Fibroblast of skin of back (primary cell): ENCODE measurements at places on chromosomes 1 and 21.
A peak's percentile ranks its signal among the peaks of the same experiment; 100 is the strongest.

- DNase-seq: peak; percentile 63
Measured at GRCh38 chr1:232038706-232039677, 412.4 kb downstream of the DISC1 start.

DNA sequence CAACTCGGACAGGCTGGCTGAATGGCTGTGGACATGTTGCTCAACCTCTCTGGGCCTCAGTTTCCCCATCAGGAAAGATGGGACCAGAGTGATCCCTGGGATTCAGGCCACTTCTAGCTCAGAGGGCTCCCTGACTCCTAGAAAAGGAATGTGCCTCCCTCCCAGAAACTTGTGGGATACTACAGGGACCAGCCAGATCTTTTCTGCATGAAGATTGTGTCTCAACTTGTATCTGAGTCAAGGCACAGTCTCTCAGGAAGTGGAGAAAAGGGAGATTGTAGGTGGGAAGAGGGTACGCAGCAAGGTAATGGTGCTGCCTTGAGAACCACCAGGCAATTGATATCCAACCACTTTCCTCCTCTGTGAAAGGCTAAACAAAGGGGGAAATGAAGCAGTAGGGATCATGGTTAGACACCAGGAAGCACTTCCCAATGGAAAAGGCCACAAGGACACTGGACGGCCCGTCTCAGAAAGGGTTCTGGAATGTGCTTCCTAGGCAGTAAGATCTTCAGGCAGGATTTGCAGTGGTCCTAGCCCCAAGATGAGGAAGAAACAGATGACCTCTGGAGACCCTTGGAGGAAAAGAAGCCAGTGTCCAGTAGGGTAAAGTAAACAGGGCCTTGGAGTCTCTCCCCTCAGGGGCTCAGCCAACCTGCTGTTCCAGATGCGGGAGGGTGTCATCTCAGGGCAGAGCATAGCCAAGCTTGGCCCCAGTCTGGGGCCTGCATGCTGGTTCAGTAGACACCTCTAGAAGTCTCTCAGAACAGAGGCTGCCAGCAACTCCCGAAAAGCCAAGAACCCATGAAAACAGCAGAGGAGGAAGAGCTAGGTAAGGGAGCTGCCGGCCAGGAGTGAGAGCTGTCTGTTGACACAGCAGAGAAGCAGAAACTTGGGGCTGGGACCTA lies 16.8 kb downstream of the IFFO2 start:
- DNase-seq: peak; percentile 71

DNA sequence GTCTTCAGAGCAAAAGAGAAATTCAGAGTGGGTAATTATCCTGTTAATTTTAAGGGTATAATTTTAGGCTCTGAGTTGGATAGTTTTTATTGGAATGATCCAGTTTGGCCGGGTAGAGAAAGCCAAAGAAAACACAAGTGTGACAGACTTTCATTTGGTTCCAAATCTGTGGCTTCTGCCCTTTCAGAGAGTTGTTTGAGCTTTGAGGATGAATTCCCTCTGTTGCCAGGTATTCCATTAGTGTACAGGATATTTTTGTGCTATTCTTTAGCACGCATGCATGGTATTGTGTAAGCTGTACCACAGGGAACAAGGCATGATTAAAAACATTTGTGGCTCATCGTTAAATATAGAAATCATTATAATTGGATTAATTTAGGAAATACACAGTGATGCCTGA lies 384.4 kb downstream of the ADGRL2 start:
- no peak for DNase-seq

DNA sequence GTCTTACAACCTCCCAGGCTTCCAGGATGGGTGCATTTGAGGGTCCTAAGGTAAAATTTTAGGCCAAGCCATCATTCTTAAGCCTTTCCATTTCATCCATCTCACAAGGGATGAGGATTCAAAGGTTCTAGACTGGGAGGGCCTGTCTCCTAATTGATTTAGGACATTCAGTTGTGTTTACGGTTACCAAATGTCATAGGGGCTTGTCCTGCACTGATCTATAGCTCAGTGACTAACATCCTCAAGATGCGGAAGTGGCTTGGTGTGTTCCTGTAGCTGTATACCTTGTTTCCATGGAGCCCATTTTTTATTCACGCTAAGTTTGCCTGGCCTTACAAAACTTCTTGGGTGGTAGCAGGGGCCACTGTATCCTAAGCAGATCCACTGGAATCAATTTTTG lies 52.8 kb downstream of the DUSP10 start:
- DNase-seq: no peak

GRCh38 chr1:4000811-4001251 lies 100.8 kb upstream of the C1orf174 start:
- DNase-seq: no peak
